ENCODE measurements at places on chromosomes 13 and 19.

DNA sequence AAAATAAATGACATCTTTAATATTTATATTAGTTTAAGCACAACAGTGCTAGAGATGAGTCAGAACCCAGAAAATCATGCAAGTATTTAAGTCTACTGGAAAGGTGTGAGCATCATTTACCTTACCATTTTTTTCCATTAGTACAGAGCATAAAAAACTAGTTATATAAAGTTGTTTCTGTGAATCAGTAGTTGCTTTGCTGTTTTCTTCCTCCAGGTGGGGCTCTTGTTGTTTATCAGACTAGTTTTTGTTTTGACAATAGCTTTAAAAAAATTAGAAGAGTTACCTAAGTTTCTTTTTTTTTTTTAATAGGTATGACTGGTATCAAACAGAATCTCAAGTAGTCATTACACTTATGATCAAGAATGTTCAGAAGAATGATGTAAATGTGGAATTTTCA lies 12.7 kb downstream of the SUGT1 start:
- DNase-seq = no peak

DNA sequence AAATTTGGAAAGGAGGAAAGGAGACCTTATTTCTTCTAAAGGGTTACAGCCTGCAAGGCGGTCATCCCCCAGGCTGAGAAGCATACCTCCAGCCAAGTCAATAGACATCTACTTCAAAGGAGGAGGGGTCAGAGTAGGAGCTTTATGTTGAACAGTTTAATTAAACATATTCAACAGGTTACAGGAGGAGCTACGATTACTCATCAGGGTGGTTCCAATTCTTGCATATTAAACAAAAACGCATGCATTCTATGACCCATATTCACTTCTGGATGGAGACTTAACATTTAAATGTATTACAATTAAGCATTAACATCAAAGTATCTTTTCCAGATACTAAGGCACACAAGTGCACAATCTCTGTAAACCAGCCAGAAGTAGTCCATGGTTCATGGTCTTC lies 1955.0 kb downstream of the PCDH9 start:
- no peak for DNase-seq

- no peak for DNase-seq
These were observed 1.8 kb upstream of the MED4 start for GRCh38 chr13:48096670-48097069.

DNA sequence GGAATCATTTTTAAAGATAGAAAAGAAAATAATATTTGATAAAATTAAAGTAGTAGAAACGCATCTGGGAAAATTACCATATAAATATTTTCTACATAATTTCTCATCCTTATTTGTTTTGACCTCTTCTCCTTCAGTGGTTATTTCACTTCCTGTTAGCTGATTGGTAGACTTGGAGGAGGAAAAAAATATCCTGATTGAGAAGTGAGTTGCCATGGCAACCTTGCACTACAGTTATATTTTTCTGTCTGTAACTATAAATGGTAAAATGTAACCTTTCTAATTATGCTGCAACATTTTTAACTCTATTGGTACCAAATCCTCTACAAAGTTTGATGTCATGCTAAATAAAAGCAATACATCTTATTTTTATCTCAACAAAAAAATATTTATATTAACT lies 45.2 kb downstream of the SCEL start:
- no peak for DNase-seq

GRCh38 chr13:91948736-91949135 lies 550.3 kb downstream of the GPC5 start:
- DNase-seq = no peak

All from activated naive CD8-positive, alpha-beta T cell treated with anti-CD3 and anti-CD28 coated beads, Interleukin-2, amount 10 ng/mL, durations not matched to agents 7 days and 5 days (primary cell).